Mesangial cell (primary cell): ENCODE measurements at places on chromosomes 5 and 9. TPM values are rescaled to one million over a fixed set of nuclear protein-coding genes. Genes with fewer than 3 reads are reported as not detected.

The SLC36A3 gene
- total RNA-seq = not detected in 2 replicates

The RNF183 gene
- total RNA-seq = 0.38 TPM in 1 of 2 replicates, not detected in the other

The SAXO1 gene
- total RNA-seq = 0.51 TPM in 1 of 2 replicates, not detected in the other

The NEURL1B gene
- 0.51 and 2.9 TPM in 2 replicates for total RNA-seq

The PCDHA3 gene
- under 0.01 and 0.13 TPM in 2 replicates for total RNA-seq

The ABITRAM gene
- 4.1 and 6.0 TPM in 2 replicates for total RNA-seq
